ENCODE measurements at places on chromosomes 4 and X. TPM values are rescaled to one million over a fixed set of nuclear protein-coding genes. Genes with fewer than 3 reads are reported as not detected.

GRCh38 chr4:73259571-73260090, 1.0 kb upstream of the ANKRD17 start:
- peak overlapping the region; percentile 94 for H3K27ac ChIP-seq
- peak; percentile 26 for DNase-seq
- H3K36me3 ChIP-seq: no peaks in the 10 kb centered on the region
- H3K4me3 ChIP-seq: peak overlapping the region; percentile 92
- H3K27me3 ChIP-seq: no peaks in the 10 kb centered on the region
- H3K4me1 ChIP-seq: peaks cover 44% of the 10 kb centered on the region

GRCh38 chr4:150768497-150768896, 186.5 kb downstream of the MAB21L2 start:
- no peak overlapping the region for H3K27ac ChIP-seq
- DNase-seq: no peak
- H3K4me3 ChIP-seq: no peak overlapping the region

- H3K4me3 ChIP-seq: no peak overlapping the region
- H3K27me3 ChIP-seq: no peaks in the 10 kb centered on the region
- H3K36me3 ChIP-seq: no peaks in the 10 kb centered on the region
- H3K4me1 ChIP-seq: no peaks in the 10 kb centered on the region
Measured at GRCh38 chr4:166535865-166536264, 662.8 kb downstream of the TLL1 start.

DNA sequence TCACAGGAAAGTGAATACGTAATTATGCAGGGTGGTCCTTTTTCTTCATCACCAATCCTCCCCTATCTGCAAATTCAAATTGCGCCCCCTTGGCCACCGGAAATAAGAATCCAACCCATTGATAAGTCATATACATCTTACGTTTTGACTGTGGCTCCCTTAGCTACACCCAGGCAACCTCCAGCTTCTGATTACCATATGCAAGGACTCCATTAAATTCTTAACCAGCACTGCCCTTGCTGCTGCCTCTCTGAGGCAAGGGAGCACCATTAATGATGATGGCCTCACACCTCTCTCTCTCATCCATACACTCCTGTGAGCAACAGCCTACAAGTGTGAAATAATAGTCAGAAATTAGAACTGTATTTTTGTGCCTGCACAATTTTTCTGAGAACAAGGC, 106.0 kb upstream of the NOCT start:
- H3K27ac ChIP-seq: no peak overlapping the region
- H3K4me1 ChIP-seq: no peaks in the 10 kb centered on the region
- no peak for DNase-seq

UTP14A gene
- total RNA-seq: 19.2 TPM

- no peaks in the 10 kb centered on the region for H3K4me1 ChIP-seq
- DNase-seq: no peak
- H3K36me3 ChIP-seq: no peaks in the 10 kb centered on the region
- no peak overlapping the region for H3K27ac ChIP-seq
Measured at GRCh38 chrX:150086371-150086770, 148.1 kb upstream of the EOLA2 start.

DNA sequence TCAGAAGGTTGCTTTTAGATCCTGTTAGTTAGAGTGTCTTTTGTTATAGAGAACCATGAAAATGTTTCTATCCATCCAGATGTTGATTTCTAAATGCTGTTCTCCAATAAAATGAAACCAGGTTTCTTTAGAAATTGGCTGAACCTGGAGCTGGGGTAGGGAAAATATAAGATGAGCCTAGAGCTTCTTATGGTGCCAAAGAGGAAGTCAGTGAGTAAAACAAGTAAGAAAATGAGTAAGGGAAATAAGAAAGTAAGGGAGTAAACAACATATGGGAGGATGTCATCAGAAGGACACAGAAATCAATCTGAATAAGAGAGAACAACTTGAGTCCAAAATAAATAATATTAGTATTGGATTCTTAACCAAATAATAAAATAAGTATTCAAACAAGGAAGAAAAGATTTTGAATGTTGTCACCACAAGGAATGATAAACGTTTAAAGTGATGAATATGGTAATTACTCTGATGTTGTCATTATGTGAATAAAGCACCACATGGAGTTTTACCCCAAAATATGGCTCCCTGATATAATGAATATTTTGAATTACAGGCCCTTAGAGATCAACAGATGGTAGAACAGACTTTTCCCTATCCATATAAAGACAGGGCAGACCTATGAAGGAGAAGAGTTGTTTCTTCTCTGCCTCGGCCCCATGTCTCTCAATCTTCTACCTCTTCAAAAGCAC, 506.1 kb downstream of the IL15 start:
- no peak for DNase-seq
- H3K36me3 ChIP-seq: peaks cover 21% of the 10 kb centered on the region
- H3K27ac ChIP-seq: no peak overlapping the region
- H3K4me1 ChIP-seq: peaks cover 23% of the 10 kb centered on the region
- no peaks in the 10 kb centered on the region for H3K27me3 ChIP-seq

DNA sequence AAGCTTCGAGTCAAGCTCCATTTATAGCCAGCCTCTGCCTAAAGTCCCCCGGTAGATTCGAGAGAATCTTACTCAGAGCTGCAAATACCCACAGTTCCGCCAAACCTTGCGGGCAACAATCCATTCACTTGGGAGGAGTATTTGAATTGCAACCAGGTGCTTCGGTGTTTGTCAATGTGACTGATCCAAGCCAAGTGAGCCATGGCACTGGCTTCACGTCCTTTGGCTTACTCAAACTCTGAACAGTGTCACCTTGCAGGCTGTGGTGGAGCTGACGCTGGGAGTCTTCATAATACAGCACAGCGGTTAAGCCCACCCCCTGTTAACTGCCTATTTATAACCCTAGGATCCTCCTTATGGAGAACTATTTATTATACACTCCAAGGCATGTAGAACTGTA, 11.2 kb downstream of the CD40LG start:
- peaks cover 97% of the 10 kb centered on the region for H3K4me1 ChIP-seq
- H3K36me3 ChIP-seq: peaks cover 41% of the 10 kb centered on the region
- no peak for DNase-seq

MTMR8 gene
- 8.3 TPM for total RNA-seq

COL4A5 gene
- not detected for total RNA-seq

DNA sequence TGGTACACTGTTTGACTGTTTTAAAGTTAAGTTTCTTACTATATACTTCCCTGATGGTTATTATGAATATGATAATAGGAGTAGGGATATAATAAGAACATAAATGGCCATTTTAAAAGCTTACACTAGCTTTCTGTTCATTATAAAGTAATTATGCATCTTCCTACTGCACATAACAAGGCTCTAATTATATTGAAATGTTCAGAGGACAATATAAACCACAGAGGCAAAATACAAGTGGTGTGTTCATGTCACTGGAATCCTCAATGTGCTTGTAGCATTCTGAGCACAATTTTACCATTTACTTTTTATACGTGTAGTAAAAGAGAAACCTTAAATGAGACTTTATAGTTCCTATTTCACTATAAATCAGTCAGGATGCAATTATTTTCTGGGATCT, 268.3 kb downstream of the TMA16 start:
- no peaks in the 10 kb centered on the region for H3K36me3 ChIP-seq
- H3K4me1 ChIP-seq: no peaks in the 10 kb centered on the region
- no peak overlapping the region for H3K27ac ChIP-seq
- H3K4me3 ChIP-seq: no peak overlapping the region
- no peak for DNase-seq
- no peaks in the 10 kb centered on the region for H3K27me3 ChIP-seq

GRCh38 chrX:27085346-27085745, 377.8 kb downstream of the PPP4R3C start:
- no peaks in the 10 kb centered on the region for H3K4me1 ChIP-seq
- no peaks in the 10 kb centered on the region for H3K27me3 ChIP-seq
- no peak overlapping the region for H3K4me3 ChIP-seq
- DNase-seq: no peak
- H3K27ac ChIP-seq: no peak overlapping the region

DNA sequence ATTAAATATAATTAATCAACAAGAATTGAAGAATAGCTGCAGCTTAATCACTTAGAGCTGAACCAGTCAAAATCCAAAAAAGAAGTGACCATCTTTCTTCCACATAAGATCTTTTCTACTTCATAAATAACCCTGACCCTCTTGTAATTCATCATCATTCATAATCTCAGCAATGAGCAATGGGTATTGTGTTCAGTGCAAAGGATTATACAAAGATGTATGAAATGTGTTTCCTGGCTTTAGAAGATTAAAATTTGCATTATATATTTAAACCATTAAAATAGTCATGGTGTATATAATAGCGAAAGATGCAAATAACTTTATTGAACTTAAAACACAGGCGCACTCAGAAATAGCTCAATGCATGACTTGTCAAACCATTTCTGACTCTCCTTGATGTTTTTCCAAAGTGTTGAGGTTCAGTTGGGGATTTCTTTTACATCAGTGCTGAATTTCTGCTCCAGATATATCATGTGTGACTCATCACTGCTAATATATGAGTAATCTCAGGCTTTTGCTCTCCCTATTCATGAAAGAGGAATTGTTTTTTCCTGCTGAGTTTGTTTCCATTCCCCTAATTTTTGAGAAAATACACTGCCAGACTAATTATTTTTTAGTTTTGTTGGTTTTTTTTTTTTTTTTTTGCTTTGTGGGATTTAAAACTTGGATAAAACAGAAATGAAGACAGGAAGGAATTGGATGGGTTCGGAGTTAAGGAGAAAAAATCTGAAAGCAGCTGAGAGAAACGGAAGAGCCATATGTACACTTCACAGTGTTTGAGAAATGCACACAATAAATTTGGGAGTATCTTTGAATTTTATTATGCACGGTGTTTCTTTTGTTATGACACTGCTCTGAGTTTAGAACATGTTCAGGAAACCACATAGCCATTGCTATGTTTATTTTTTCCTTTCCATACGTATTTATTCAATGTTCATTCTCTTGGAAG, 290.1 kb upstream of the PCDH7 start:
- no peaks in the 10 kb centered on the region for H3K36me3 ChIP-seq
- no peaks in the 10 kb centered on the region for H3K4me1 ChIP-seq
- no peak for DNase-seq
- no peak overlapping the region for H3K27ac ChIP-seq
- H3K27me3 ChIP-seq: no peaks in the 10 kb centered on the region

- no peaks in the 10 kb centered on the region for H3K36me3 ChIP-seq
- H3K4me1 ChIP-seq: no peaks in the 10 kb centered on the region
- no peaks in the 10 kb centered on the region for H3K27me3 ChIP-seq
- no peak overlapping the region for H3K27ac ChIP-seq
- DNase-seq: no peak
Measured at GRCh38 chr4:123235431-123235830, 161.2 kb upstream of the SPRY1 start.

GRCh38 chr4:108425988-108426387, 194.4 kb upstream of the RPL34 start:
- no peak for DNase-seq
- H3K36me3 ChIP-seq: no peaks in the 10 kb centered on the region

DNA sequence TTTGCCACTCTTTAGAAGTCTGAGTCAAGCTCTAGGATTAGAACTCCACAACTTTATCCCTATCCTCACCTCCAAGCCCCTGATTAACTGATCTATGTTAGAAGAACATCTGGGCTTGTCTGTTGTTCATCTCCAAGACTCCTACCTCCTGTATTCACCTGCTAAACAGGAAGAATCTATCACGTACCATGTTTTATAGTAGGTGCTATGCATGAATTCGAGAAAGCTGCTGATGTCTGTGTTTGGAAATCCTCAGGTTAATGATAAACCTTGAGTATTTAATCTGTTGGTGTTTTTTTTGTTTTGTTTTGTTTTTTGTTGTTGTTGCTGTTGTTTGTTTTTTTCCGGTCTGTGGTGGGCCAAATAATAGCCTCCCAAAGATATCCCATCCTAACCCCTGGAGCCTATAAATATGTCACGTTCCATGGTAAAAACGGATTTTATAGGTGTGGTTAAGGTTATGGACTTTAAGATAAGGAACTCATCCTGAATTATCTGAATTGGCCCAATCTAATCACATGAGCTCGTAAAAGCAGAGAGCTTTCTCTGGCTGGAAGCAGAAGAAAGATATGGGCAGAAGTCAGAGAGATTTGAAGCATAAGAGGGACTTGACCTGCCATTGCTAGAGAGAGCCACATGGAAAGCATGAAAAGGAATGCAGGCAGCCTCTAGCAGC, 101.2 kb upstream of the DUSP21 start:
- H3K27me3 ChIP-seq: no peaks in the 10 kb centered on the region
- H3K4me3 ChIP-seq: no peak overlapping the region
- H3K36me3 ChIP-seq: no peaks in the 10 kb centered on the region
- no peak overlapping the region for H3K27ac ChIP-seq

DNA sequence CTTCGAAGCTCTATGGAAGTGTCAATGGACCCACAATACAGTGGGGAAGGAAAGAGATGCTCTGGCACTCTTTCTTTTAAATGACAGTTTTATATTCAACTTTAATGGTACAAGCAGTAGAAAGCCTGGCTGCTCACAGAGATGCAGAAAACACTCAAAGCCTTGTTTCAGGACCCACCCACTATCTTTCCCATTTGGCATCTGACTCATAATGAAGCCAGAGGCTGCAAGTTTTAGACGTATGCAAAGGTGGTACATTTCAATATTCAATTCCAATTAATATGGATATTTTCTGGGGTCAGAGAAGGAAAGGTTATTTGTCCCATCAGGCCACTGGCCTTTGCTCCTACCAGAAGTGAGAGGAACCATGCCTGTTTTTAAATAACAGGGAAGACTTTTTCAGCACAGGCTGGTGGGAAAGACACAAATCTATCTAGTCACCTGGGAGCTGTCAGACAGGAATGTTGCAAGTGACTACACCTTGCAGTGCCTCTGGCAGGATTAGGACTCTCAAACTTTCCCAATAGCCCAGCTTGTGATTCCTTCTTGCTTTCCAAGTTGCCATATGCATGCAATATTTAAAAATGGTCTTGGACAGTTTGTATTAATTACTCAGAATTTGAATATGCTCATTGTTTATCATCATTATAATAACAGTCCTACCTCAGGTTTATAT, 70.0 kb upstream of the RAB40AL start:
- H3K4me1 ChIP-seq: no peaks in the 10 kb centered on the region
- no peak overlapping the region for H3K27ac ChIP-seq
- DNase-seq: no peak
- H3K4me3 ChIP-seq: no peak overlapping the region

DNA sequence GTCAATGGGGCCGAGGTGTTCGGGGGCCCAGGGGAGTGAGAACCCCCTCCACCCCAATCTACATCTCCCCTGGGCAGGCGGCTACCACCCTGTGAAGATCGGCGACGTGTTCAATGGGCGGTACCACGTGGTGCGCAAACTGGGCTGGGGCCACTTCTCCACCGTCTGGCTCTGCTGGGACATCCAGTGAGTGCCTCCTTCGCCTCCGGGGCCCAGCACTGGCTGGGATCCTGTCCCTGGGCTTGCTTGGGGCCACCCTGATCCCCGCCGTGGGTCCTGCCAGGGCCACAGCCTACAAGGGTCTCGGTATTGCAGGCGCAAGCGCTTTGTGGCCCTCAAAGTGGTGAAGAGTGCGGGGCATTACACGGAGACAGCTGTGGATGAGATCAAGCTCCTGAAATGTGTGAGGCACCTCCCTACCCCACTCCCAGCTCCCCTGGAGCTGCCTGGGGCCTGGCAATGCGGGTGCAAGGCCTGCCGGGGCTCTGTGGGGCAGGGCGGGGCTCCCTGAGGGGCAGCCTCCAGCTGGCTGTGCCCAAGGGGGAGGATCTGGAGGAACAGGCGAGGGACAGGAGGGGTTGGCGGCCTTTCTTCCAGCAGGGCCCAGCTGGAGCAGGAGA, 697 bp downstream of the SRPK3 start:
- no peaks in the 10 kb centered on the region for H3K4me1 ChIP-seq
- no peaks in the 10 kb centered on the region for H3K27me3 ChIP-seq
- DNase-seq: no peak
- no peak overlapping the region for H3K27ac ChIP-seq
- no peaks in the 10 kb centered on the region for H3K36me3 ChIP-seq

- H3K27ac ChIP-seq: no peak overlapping the region
- H3K4me1 ChIP-seq: no peaks in the 10 kb centered on the region
- H3K4me3 ChIP-seq: no peak overlapping the region
- DNase-seq: peak; percentile 18
- H3K27me3 ChIP-seq: no peaks in the 10 kb centered on the region
Measured at GRCh38 chr4:94621491-94622080, 136.2 kb upstream of the BMPR1B start.

All from CD4-positive, alpha-beta memory T cell (primary cell).